NCI-H774 (cell line): ENCODE measurements at places on chromosomes 4 and X.

- no peak for DNase-seq
Measured at GRCh38 chr4:80162418-80162817, 34.9 kb upstream of the PRDM8 start.

DNA sequence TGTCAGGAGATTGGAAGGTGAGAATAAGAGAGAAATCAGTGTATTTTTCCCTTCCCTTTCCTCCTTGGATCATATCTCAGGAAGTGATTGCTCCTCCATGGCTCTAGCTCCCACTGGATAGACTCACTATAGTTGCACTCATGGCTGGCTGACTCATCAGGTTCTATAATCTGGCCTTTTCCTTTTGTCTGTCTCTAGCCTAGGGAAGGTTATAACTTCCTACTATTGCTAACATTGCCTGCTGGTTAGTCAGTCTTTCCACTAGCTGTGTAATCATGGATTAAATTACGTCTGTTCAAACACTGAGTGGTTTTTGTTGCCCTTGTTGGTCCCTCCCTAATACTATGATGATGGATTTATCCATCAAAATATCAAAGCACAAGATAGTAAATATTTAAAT is 195.5 kb upstream of the VEGFC start:
- DNase-seq: no peak

DNA sequence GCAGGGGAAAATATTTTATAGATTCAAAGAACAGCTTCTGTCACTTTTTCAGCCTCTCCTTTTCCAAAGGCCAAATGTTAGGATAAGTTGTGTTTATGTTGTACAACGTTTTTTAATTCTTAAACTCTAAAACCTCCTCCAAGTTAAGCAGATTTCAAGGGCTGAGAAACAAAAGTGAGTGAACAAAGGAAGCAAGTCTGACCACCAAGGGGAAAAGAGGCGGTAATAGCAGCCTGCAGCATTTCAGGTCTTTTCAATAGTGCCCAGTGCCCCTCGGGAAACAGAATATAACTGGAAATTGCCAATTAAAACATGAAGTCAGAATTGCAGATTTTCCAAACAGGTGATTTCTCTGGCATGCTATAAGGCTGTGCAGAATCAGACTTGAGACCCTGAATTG is 510.0 kb upstream of the HTR2C start:
- DNase-seq: no peak

- DNase-seq: no peak
Measured at GRCh38 chr4:73139991-73140390, 70.5 kb upstream of the COX18 start.

DNA sequence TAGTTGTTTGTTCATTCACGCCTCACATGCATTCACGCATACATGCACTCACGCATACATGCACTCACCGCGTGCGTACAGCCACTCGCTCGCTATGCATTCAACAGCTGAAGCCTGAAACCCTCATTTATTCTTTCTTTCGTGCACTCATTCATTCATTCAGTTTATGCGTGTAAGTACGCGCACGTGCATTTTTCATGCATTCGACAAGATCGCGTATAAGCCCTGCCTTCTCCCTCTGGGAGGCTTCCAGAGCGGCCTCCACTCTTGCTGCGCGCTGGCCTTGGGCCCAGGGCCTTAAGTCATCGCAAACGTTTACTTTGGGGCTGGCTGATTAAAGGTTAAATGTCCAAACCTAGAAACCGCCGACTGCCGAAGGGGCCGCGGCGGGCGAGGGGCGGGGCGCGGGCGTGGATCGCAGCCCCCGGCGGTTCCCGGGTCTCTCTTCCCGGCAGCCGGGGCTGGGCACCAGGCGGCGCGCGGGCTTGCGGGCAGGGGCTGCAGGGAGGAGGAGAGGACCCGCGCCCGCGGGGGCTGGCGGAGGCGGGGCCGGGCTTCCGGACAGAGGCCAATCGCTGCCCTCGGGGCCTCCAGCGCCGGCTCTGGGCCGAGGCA is at the start of gene GYG2:
Gene GYG2, plus strand, starts transcription at position 587 of the 615 bp plus-strand sequence. CDS start 1,259 bp downstream, outside the sequence.
- no peak for DNase-seq

- no peak for DNase-seq
Measured at GRCh38 chr4:3790006-3790561, 23.9 kb downstream of the ADRA2C start.
